ENCODE measurements at places on chromosomes 1 and 21. TPM values are rescaled to one million over a fixed set of nuclear protein-coding genes. Genes with fewer than 3 reads are reported as not detected.

BRINP2 gene
- total RNA-seq = not detected

CNN3 gene
- total RNA-seq = 83.4 TPM

SLC2A5 gene
- total RNA-seq = not detected

WNT3A gene
- not detected for total RNA-seq

SMIM34 gene
- not detected for total RNA-seq

FMN2 gene
- not detected for total RNA-seq

BMP8B gene
- 6.2 TPM for total RNA-seq

PRKCZ gene
- 27.4 TPM for total RNA-seq

LCE2C gene
- total RNA-seq = not detected

FCER1A gene
- total RNA-seq = not detected

CD5L gene
- total RNA-seq = not detected

TOE1 gene
- 14.2 TPM for total RNA-seq

KLF17 gene
- not detected for total RNA-seq

KCNE2 gene
- not detected for total RNA-seq

NBPF4 gene
- not detected for total RNA-seq

- peak; percentile 23 for DNase-seq
These were observed 55.2 kb downstream of the ATP1B1 start for GRCh38 chr1:169161496-169162194.

- peak; percentile 60 for DNase-seq
These were observed 729 bp upstream of the CDCA8 start for GRCh38 chr1:37691497-37692077.

DNA sequence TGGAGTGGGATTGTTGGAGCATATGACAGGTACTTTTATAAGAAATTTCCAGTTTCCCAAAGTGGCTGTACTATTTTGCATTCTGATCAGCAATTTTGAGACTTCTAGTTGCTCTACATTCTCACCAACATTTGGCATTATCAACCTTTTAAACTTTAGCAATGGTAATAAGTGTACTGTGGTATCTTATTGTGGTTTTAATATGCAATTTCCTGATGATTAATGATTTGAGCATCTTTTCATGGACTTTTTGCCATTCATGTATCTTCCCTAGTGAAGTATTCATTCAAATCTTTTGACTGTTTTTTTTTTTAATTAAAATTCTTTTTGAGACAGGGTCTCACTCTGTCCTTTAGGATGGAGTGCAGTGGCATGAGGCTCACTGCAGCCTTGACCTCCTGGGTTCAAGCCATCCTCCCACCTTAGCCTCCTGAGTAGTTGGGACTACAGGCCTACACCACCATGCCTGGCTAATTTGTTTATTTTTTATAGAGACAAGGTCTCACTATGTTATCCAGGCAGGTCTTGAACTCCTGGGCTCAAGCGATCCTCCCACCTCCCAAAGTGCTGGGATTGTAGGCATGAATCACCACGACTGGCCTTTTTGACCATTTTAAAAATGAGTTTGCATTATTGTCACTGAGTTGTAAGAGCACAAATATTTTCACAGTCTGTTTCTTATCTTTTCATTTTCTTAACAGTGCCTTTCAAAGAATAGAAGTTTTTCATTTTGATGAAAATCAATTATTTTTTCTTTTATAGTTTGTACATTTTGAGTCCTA, 7.8 kb upstream of the SLC6A9 start:
- no peak for DNase-seq

GRCh38 chr1:39976732-39977131, 21.8 kb downstream of the MFSD2A start:
- no peak for DNase-seq

DNA sequence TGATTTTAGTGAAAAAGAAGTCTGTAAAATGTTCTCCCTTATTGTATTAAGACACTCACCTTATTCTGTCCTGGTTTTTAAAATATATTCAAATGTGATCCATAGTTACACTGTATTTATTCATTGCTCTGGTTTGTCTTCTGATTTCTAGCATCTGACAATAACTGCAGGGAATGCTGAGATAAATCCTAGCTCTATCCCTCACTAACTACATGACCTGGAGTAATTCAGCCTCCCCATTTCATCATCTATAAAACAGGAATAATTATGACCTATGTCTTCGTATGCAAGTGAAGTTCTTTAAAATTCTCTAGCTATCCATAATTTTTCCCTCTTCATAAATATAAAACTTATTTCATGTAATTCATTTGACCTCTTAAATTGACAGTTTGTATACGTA, 104.0 kb upstream of the ESRRG start:
- no peak for DNase-seq

DNA sequence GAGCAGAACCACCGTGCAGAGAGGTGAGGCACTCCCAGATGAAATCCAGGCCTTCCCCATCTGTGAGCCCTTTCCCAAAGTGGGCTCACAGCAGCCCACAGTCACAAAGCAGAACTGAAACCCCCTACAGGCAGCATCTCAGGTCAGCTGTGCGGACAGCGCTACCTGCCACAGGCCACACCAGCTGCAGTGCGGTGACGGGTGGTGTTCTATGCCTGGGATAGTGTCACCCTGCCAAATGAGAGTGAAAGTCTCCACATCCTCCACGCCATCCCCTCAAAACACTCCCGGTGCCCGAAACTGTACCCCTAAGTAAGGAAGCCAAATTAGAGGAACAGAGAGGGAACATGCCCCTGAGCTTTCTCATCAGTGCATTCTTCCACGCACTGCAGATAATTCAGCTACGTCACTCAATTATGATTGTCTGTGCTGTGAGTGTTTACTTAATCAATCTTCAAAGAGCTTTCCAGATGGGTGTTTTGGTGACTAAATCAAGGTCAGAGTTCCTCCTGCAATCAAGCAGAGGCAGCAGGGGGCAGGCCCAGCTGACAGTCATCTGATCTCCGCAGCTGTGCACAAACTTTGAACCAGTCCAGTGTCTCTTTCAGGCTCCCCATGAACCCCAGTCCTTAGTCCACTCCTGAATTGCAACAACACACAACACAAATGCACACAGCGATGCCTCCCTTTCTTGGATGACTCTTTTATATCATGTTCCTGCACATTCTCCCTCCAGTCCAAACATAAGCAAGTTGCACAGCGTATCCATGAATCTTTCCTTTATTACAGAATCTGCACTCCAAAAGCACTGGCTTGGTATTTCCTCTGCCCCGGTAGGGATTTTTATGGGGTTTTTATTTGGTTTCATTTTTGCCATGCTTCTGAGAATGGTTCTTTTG, 150.0 kb downstream of the TOMM20 start:
- DNase-seq = no peak

DNA sequence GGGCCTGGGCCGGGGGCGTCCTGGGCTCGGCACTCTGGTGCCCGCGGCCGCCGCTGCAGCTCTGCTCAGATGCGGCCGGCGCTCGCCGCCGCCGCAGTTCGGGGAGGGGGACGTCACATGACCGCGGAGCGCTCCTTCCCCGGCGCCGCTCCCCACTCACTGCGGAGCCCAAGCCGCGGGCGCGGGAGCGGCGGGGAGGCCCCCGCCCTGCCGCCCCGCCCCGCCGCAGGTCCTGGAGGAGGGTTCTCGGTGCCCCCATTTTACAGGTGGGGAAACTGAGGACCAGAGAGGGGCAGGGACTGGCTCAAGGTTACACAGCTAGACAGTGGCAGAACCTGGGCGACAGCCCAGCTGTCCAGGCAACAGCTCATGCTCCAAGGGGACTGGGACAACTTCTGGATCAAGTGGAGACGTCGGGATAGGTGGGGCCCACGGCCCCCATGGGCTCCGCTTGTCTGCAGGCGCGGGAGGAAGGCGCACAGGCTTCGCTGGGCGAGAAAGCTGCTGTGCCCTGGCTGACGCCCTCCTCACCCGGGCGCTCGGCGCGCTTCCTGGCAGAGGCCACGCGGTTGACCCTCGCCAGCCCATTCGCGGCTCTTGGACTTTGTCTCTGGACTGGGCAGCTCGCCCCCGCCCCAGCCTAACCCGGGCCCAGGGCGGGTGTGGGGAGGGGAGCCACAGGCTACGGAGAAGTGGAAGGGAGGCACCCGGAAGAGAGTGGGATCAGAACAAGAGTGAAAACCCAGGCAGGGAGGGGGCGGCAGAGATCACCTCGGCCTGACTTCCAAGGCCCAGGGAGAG, at the start of gene RAP1GAP:
RAP1GAP (minus strand) TSS at position 100 of the 801 bp plus-strand sequence. CDS start 49,325 bp downstream, outside the sequence.
- no peak for DNase-seq

DNA sequence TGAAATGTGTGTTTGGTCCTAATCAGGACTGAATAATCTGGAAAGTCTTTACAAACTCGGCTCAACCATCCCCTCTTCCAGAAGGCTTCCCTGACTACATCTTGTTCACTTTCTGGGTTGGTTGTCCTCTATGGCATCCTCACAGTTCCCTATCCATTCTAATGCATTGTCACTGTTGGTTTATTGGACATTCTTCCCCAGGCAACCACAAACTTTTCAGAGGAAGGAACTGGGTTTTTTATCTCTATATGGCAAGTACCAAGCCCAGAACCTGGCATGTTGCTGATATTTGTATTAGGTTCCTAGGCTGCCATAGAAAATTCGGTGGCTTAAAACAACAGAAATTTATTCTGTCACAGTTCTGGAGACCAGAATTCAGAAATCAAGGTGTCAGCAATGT, 363.5 kb upstream of the ST6GALNAC5 start:
- DNase-seq = no peak

- peak; percentile 43 for DNase-seq
These were observed at the start of gene SLAMF7 for GRCh38 chr1:160739098-160739511. Gene SLAMF7, plus strand, starts transcription at chr1:160739247. Its CDS starts 55 bp downstream, at chr1:160739302.

- DNase-seq = no peak
These were observed 144.6 kb downstream of the LRIG2 start for GRCh38 chr1:113217447-113218208.

GRCh38 chr1:27574001-27574781, 29.8 kb downstream of the AHDC1 start:
- DNase-seq = no peak

- DNase-seq = no peak
These were observed 485.2 kb downstream of the PLPP3 start for GRCh38 chr1:56094168-56094567.

- DNase-seq = no peak
These were observed 23.8 kb downstream of the PTTG1IP start for GRCh38 chr21:44849616-44850130.

- DNase-seq = no peak
These were observed 151.5 kb downstream of the FCRL5 start for GRCh38 chr1:157400766-157401165.

- DNase-seq = no peak
These were observed 37.1 kb downstream of the PLA2G4A start for GRCh38 chr1:186865857-186866256.

DNA sequence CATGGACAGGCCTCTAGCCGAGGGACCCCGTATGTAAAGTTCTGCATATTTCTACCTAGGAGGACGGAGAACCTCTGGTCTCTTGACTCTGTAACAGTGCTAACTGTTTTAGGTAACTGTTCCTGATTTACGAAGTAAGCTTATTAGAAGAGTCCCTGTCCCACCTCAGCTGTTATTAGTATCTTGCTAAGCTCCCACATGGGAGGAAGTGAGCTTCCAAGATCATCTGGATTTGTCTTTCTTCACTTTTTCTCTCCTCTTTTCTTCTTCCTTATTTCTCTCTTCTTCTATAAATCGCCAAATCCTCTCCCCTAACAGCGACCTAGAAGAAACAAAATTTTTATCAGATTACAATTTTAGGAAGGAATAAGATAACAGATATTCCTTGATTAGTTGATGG, 4.4 kb downstream of the CD53 start:
- no peak for DNase-seq

- DNase-seq = peak; percentile 11
These were observed 156.0 kb downstream of the RERE start for GRCh38 chr1:8661185-8662110.

DNA sequence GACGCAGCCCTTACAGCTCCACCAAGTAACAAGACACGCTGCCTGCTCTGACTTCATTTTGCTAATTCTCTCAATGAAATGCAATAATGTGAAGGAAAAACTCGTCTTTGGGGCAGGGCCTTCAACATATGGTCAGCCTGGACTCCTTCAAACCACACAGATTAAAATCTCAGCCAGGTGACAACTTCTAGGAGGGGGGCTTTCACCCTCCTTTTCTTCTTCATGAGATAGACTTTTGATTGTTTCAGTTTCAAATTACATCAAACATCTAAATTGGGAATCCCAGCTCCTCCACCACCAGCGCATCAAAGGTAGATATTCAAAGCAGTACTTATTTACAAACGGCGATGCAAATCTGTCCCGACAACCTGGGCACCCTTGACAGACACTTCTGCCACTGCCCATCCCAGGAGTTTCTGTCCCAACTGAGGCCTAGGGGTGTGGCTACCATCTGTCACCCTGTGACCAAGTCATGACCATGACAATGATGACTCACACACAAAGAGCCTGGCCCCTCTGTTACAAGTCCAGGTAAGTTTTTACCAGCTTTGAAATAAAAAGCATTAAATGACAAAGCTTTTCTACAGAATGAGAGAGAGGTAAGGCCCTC, 29.7 kb downstream of the SSBP3 start:
- peak; percentile 31 for DNase-seq

DNA sequence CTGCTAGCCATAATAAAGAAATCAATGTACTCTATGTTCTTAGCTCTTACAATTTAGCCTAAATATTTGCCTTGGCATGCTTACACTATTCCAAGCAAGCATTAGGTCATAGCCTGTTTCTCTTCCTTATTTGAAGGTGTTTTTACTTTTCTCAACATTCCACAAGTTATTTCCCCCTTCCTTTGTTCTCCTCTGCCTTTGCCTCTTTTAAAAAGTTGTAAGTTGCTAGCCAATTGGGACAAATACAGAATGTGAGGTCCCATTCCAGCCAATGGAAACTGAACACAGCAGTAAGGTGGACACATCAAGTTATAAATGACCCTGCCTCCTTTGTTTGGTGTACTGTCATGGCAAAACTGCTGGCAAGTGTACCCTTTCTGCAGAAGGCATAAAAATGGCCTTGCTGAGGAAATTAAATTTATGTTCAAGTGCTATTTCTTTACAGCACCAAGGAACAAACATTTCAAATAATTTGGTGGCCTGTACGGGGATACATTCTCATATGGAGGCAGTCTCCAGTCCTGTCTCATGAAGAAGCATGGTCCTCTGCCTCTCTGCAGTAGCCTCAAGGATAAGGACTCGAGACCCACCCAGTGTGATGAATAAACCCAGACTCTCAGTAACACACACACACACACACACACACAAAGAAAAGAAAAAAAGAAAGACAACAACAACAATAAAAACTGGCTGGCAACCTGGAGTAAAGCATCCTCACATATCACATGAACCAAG, 28.8 kb upstream of the FMO1 start:
- DNase-seq = no peak

DNA sequence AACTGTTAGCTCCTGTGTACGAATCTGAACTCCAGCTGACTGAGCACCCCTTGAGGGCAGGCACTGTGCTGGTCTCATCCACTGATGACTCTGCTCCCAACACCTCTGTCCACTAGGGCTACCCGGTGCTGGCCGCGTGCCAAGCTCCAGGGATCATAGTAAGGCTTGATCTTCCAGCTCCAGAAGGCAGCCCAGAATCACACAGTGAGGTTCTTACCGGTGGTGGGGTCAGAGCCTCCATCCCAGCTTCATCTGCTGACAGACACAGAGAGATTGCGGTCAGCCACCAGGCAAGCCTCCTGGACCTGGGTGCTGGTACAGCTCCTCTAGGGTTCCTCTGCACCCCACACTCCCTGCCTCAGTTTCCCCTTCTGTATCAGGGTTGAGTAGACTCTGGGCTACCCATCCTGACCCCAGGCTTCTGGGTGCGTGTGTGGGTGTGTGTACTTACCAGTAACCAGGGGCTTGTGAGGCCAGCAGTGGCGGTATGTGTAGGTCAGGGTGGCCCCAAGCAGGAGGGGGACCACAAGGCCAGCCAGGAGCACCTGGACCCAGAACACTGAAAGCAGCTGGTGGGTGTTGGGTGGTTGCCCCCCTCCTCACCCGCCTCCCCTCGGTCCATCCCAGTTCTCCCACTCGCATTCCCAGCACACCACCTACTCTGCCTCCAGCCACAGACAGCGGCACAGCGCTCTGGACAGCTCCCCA, 3.4 kb downstream of the TNFRSF25 start:
- DNase-seq = no peak
